A549 treated with dexamethasone at 1 μM for 4 hours (cell line): ENCODE measurements at places on chromosomes 2 and 18. TPM values are rescaled to one million over a fixed set of nuclear protein-coding genes. Genes with fewer than 3 reads are reported as not detected.

Gene PNKD
- 63.9 to 67.2 TPM (median 64.0 TPM) in 5 replicates for total RNA-seq

Gene FKBP1B
- total RNA-seq: 11.6 to 11.9 TPM (median 11.8 TPM) in 5 replicates

Gene MRPL44
- 46.0 to 49.7 TPM (median 48.3 TPM) in 5 replicates for total RNA-seq

Gene CFC1
- 0.07 to 0.08 TPM in 2 of 5 replicates, not detected in the others for total RNA-seq

Gene CCL20
- 3.0 to 6.9 TPM (median 3.9 TPM) in 5 replicates for total RNA-seq
